NCI-H524 treated with DMSO at 0.1 percent for 48 hours (cell line): ENCODE measurements at places on chromosomes 5 and 9.

- no peak for DNase-seq
Observed at GRCh38 chr5:180649297-180650039, at the start of gene FLT4. Gene FLT4 (minus strand): TSS chr5:180649600. CDS start chr5:180649545, 55 bp downstream.

GRCh38 chr5:125117566-125117965, 371.1 kb upstream of the ZNF608 start:
- DNase-seq, result peak; percentile 58

GRCh38 chr9:99103901-99104458, 933 bp upstream of the TGFBR1 start:
- DNase-seq, result no peak

DNA sequence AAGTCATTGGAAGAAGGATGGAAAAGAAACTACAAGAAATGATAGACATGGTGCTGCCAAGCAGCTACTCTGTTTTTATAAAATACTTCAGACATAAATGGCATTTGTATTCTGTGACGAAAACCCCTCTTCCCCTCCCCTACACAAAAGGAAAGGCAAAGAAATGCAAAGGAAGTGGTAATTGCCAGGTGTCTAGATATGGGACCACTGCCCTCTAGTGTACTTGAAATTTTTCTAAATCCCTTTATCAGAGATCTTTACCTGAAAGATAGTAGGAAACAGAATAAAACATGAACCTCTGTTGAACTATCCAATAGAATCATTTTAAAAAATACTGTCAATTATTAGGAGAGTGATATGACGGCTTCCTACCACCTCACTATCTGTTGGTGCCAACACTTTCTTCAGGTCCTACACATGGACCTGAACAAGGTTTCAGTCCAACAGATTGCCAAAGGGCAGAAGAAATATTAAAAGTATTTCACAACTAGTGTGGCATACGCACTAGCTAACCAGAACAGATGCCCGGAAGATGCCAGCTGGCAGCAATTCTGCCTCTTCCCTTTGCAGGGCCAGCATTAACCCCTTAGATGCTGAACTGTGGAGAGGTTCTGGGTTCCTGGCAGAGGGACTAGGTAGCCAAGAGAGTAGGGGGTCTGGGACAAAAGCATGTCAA, 104.1 kb downstream of the TSSK1B start:
- DNase-seq, result peak; percentile 68

- DNase-seq, result no peak
Observed at GRCh38 chr9:125747765-125748445, 732 bp downstream of the PBX3 start.

DNA sequence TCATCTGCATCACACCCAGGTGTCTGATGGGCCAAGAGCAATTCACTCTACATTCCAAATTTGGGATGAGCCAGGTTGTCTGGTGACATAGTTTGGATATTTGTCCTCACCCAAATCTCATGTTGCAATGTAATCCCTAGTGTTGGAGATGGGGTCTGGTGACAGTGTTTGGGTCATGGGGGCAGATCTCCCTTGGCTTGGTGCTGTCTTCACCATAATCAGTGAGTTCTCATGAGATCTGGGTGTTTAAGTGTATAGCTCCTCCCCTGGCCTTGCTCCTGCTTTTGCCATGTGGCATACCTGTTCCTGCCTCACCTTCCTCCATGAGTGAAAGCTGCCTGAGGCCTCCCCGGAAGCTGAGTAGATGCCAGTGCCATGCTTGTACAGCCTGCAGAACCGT, 7.4 kb upstream of the SIL1 start:
- no peak for DNase-seq

GRCh38 chr5:10315201-10315600, 7.5 kb upstream of the CMBL start:
- no peak for DNase-seq

DNA sequence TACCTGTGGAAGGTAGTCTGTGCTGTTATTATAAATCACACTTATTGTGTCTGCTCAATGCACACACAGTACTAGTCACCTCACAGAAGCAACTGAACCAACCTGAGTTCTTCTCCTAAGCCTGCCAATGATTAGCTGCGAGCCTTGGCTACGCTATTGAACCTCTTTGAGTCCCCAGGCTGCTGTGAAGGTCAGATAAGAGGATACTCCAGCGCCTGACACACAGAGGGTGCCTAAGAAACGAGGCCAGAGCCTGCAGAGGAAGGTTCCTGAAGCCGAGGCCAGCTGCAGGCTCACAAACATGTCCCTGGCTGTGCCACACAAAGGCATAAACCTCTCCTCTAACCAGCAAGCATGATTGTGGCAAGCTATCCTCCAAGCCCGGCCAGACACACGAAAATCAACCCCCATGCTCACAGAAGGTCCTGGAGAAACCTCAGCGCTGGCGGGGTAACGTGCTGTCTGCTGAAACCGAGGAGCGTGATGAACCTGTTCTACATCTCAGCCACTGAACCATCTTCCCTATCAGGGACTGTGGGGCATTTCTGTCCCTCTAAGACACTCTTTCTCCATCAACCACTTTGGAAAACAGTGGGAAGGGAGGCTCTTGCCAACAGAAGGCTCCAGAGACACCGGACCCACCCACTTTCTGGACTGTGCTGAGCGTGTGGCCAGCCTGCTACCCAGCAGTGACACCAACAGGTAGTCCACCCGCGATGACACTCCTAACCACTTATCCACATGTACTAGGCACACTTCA, 53.2 kb upstream of the SLC25A51 start:
- DNase-seq, result no peak
